Left ventricle myocardium superior (tissue), 1 donor: ENCODE measurements at places on chromosomes 2 and 18. TPM values are rescaled to one million over a fixed set of nuclear protein-coding genes. Genes with fewer than 3 reads are reported as not detected.

Gene KCNG2
- not detected for total RNA-seq

Gene ANKRD12
- total RNA-seq, result 46.1 TPM

Gene ALMS1
- total RNA-seq, result 7.6 TPM

Gene SMYD1
- total RNA-seq, result 492 TPM

DNA sequence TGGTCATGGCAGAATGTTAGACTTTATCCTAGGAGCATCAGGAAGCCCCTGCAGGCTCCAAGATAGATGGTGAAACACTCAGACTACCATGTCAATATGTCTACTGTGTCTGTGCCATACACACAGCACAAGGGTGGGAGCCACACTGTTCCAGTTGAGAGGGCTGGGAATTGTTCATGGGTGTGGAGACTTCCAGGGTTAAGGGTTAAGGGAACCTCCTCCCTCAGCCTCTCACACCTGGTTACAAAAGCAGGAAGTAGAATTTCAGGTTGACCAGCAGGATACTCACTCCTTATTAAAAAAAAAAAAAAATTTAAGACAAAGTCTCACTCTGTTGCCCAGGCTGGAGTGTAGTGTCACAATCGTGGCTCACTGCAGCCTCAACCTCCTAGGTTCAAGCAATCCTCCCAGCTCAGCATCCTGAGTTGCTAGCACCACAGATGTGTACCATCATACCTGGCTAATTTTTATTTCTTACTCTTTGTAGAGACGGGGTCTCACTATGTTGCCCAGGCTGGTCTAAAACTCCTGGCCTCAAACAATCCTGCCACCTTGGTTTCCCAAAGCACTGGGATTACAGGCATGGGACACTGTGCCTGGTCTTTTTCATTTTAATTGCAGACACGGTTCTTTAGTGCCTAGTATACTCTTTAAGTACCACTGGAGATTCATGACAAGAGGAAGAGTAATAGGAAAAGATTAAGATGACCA is 26.0 kb downstream of the SULT1C2 start:
- DNase-seq, result no peak

DNA sequence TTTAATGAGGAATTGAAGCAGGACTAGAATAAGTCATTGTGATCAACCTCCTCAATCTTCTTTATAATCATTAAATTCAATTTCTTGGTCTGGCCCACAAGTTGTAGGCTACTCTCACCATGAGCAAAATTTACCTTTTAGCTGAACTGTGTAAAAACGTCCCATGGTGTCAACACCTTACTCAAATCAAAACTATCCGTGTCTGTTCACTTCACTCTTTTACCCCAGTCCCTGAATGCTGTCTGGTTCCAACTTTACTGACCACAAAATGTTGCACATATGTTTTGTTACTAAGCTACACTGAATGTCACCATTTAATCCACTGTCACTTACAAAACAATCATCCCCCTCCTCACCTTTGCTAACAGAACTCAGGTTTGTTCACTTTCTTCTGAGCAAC is 951.6 kb upstream of the SLC39A10 start:
- DNase-seq, result no peak

GRCh38 chr2:20107776-20108175 is 56.3 kb upstream of the LAPTM4A start:
- DNase-seq, result no peak

- no peak for DNase-seq
Measured at GRCh38 chr2:176482107-176482506, 212.9 kb downstream of the MTX2 start.
